Inflammatory macrophage treated with lipopolysaccharide for 1 hour (primary cell): ENCODE measurements at places on chromosomes 12 and 14.

DNA sequence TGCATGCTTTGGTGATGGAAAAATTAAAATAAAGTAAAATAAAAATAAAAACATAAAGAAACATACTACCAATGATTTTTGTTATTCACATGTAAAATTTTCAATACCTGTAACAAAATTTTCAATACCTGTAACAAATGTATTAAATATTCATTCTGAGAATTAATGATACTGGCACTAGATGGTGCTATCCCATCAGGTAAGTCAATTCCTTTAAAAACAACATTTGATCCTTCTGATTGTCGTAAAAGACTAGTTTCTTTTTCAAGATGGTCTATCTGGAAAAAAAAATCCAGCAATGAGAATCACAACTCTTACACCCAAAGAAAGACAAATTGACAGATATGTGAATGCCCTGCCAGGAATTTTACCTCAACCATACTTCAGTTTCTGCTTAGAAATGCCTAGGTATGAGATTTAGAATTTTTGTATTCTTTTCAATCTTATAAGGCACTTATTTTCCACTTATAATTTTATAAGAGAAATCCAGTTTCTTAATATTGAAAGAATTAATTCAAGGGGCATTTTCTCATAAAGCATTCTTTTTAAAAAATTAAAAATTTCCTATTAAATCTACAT is 30.7 kb downstream of the CEP290 start:
- DNase-seq, result peak; percentile 0

DNA sequence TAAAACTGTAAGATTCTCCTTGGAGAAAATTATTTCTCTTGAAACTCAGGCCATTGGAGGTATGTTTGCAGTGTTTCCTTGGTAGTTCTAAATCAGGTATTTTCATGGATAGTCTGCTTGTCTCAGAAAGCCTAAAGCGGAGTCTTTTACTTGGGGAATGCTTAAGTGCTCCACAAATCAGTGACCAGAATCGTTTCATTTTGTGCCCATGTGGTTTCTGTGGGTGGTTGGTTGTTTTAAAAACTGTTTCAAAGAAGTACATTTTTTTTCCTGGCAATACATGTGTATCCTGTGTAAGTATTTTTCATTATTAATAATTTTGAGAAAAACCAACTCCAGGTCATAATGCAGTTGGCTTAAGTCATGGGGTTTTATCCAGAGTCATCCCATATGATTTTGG is 33.6 kb downstream of the CCDC91 start:
- no peak for DNase-seq

- DNase-seq, result no peak
Observed at GRCh38 chr12:15829949-15830348, 40.8 kb upstream of the EPS8 start.

DNA sequence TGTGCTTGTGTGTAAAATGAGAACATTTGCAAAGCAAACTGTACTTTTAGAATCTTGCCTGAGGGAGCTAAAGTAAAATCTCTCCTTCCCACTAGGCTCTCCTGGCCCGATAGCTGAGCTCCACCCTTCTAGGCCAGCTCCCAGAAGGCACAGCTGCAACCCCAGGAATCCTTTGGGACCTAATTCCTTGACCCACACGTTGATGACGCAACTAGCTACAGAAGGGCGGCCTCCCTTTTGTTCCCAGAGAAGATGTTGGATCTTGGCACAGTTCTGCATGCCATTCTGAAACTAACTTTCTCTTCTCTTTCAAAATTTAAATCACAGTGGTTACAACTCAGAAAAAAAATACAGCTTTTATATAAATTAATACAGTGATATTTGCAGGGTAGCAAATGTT is 268.1 kb downstream of the EGLN3 start:
- DNase-seq, result no peak

GRCh38 chr14:102822311-102822863 is 45.1 kb downstream of the TRAF3 start:
- DNase-seq, result peak; percentile 20

DNA sequence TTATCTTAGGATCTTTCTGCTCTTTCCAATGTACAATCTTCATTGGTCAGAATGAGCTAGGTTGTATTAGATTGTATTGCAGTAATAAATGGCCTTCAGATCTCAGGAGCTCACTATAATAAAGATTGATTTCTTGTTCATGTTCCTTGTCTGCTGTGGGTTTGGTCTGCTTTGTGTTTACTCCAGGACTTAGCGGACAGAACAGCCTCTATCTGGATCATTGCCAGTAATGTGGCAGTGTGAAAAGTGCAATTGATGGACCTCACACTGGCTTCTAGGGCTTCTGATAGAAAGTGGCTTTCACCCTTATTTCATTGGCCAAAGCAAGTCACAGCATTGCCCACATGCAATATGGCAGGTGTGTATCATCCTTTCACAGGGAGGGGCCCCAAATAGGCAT is 81.2 kb downstream of the BTG1 start:
- no peak for DNase-seq

- no peak for DNase-seq
Observed at GRCh38 chr12:25189656-25190055, 5.3 kb downstream of the DNAI7 start.

DNA sequence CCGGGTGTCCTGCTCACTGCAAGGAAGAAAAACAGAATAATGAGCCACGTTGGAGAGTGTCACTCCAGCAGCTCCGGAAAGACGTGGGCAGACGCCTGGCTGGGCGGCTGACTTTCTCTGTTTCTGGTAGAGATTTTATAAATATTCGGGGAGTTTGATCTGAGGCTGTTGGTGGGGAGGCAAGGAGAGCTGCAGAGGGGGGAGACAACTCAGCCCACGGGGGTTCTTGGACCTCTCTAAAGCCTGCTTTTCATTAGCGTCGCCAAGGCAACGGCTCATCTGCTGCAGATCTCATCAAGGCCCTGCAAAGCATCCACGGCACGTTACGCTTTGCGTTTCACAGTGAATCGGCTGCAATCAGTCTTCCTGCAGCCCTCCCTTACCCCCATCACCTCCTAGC is 207.2 kb downstream of the ZFP36L1 start:
- DNase-seq, result no peak

GRCh38 chr12:27845187-27845586 is 65.2 kb upstream of the MANSC4 start:
- DNase-seq, result no peak
